Esophagus squamous epithelium (tissue), 5 donors: ENCODE measurements at places on chromosomes 2 and 18. TPM values are rescaled to one million over a fixed set of nuclear protein-coding genes. Genes with fewer than 3 reads are reported as not detected.

The TTR gene
- total RNA-seq = not detected

The ASNSD1 gene
- total RNA-seq = 41.0 TPM

The AAMP gene
- total RNA-seq = 110 TPM

The TMEM17 gene
- total RNA-seq = 1.7 TPM

The LGALSL gene
- total RNA-seq = 16.4 TPM

The ZSWIM2 gene
- total RNA-seq = not detected

The MATN3 gene
- total RNA-seq = 1.3 TPM

The DCDC2C gene
- total RNA-seq = not detected

The TXNDC2 gene
- total RNA-seq = not detected

The CREB1 gene
- 35.1 TPM for total RNA-seq

The CDH2 gene
- 0.18 TPM for total RNA-seq

The SERPINB5 gene
- 204 TPM for total RNA-seq

The B3GNT7 gene
- 8.1 TPM for total RNA-seq

The HOXD12 gene
- total RNA-seq = not detected

The SLC11A1 gene
- 9.8 TPM for total RNA-seq

The SPC25 gene
- 11.7 TPM for total RNA-seq

The MROH2A gene
- total RNA-seq = under 0.01 TPM

The CRYBA2 gene
- total RNA-seq = not detected

The FOXD4L1 gene
- not detected for total RNA-seq

The HOXD13 gene
- not detected for total RNA-seq

The CYP27A1 gene
- 11.2 TPM for total RNA-seq

The EN1 gene
- total RNA-seq = not detected

The ERFE gene
- total RNA-seq = not detected

The SLC38A11 gene
- not detected for total RNA-seq

The SCN1A gene
- total RNA-seq = not detected

The REG1B gene
- total RNA-seq = not detected

The FHOD3 gene
- 29.6 TPM for total RNA-seq

The TUBA4B gene
- total RNA-seq = not detected

The COLEC11 gene
- total RNA-seq = not detected

The ANKRD62 gene
- total RNA-seq = 0.97 TPM

The IL1RN gene
- total RNA-seq = 863 TPM

The CROCC2 gene
- not detected for total RNA-seq

The C1GALT1C1L gene
- total RNA-seq = 0.38 TPM

The NCK2 gene
- 68.6 TPM for total RNA-seq

The SRBD1 gene
- 10.2 TPM for total RNA-seq

The SULT1C2 gene
- total RNA-seq = not detected

The BOK gene
- total RNA-seq = 53.4 TPM

The ZBTB14 gene
- total RNA-seq = 6.0 TPM

The CFAP65 gene
- total RNA-seq = not detected

The REG3G gene
- total RNA-seq = not detected

The HIBCH gene
- 31.0 TPM for total RNA-seq

The MARCO gene
- 23.7 TPM for total RNA-seq

The SLC9A4 gene
- 0.42 TPM for total RNA-seq

The POTEJ gene
- not detected for total RNA-seq

The TDRD15 gene
- total RNA-seq = 0.34 TPM

The SH3RF3 gene
- 5.5 TPM for total RNA-seq

The PLEK gene
- total RNA-seq = 8.2 TPM

The SLC4A5 gene
- 0.76 TPM for total RNA-seq
